ENCODE measurements at places on chromosomes 12 and 14.

DNA sequence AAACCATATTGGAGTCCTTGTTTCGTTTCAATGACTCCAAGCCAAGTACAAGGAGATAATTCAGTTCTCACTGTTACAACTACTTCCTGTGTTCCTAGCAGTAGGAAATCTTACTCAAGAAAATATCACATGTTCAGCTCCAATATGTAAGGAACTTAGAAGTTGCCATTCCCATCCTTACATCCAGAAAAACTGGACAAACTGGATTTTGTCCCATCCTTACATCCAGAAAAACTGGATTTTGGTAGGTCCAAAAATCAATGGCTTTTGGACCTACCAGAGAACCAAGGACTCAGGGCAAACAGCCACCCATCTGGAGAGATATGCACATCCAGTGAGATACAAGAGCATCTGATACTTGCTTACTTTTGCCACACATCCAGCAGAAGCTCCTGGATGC lies 23.8 kb downstream of the CMAS start:
- no peak for DNase-seq

- DNase-seq = no peak
These were observed 129.9 kb upstream of the TMEM260 start for GRCh38 chr14:56449670-56450213.

DNA sequence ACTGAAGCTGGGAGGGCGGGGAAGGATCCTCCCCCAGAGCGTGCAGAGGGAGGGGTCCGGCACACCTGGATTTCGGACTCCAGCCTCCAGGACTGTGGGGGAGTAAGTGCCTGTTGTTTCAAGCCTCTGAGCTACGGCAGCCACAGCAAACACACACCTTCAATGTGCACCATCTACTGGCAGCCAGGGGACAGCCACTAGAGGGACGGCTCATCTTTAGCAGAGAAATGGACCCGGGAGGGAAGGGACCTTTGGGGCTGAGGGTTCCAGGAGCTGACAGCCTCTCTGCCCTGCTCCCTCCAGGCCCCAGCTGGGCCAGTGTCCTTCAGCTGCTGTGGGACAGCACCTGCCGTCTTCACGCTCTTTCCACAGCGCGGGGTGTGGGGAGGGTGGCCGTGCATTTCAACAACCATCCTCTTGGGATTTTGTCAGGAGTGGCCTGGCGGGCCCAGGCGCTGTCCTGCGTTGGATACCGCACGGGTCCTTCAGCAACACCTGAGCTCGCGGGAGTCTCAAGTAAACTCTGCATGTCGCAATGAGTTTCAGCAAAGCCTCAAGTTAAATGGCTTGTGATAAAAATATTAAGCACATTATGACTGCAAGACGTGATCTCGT lies 209.2 kb upstream of the C14orf180 start:
- DNase-seq = no peak

- no peak for DNase-seq
These were observed 1796.3 kb upstream of the FLRT2 start for GRCh38 chr14:83733670-83734069.

DNA sequence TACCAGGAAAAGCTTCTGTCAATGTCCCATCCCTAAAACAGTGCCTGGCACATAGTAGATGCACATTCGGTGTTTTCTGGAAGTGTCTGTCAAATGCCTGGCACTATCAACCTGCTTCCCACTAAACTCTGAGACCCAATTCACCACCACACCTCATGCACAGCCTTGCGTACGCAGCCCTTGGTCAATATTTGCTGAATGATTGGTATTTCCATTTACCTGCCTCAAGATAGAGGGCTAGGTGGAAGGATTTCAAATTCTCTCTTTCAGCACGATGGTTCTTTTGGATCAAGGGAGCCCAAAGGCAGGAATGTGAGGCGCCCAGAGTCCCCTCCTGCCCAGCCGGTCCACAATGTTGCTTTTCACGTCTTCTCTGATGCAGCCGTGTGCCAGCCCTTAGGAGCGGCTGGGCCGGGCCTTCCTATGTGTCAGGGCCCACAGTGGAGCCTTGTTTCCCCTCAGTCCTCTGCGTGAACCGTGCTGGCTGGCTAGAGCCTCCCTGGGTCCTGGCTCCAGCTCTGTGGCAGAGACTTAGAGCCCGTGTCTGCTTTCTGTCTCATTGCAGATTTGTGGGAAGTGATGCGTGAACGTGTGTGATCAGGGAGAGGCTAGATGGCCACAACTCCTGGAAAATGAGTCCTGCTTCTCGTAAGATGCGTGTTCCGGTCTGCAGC lies 99.9 kb upstream of the RFLNA start:
- no peak for DNase-seq

- no peak for DNase-seq
These were observed 97.8 kb upstream of the KRAS start for GRCh38 chr12:25348593-25348895.

DNA sequence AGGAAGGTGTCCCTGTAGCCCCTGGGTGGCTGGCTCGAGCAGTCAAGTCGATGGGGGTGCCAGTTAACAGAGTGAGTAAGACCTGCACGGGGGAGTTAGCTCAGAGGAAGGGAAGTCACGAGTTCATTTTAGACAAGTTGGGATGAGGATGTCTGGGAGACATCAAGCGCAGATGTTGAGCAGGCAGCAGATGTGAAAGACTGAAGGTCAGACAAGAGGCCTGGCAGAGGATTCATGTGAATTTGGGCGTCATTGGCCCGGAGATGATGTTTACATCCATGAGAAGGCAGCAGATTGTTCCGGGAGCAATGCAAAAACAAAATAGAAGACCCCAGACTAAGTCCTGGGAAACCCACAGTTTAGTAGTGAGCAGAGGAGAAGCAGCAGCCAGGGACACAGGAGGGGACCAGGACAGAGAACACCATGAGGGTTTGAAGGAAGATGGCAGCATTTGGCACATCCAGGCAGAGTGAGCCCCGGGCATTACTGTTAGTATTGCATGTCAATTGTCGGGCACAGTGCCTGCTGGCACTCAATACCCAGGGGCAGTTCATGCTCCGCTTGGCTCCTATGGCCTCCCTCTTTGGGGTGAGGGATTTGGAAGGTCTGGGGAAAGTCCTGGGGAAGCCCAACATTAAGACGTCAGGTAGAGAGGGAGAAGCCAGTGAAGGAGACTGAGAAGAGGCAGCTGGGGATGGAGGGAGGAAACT lies 15.1 kb downstream of the LTBP2 start:
- DNase-seq = no peak

DNA sequence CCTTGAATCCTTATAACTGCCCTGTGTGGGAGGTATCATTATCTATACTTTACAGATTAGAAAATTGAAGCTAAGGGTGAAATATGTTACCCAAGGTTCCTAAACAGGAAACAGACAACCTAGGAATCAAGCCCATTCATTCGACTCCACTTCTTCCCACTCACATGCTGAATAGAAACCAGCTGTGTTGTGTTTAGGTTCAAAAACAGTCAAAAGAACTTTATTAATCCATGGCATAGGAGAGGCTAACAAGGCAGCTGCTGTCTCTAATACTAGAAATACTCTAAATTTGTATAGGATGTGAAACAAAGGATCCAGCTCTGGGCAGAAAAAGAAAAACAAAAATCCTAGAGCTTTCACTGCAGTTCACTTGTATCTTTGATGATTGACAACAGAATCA lies 9.9 kb downstream of the AMDHD1 start:
- DNase-seq = no peak

GRCh38 chr12:17829813-17830212 lies 260.2 kb downstream of the RERGL start:
- no peak for DNase-seq
